ENCODE measurements at places on chromosomes 4 and X.

DNA sequence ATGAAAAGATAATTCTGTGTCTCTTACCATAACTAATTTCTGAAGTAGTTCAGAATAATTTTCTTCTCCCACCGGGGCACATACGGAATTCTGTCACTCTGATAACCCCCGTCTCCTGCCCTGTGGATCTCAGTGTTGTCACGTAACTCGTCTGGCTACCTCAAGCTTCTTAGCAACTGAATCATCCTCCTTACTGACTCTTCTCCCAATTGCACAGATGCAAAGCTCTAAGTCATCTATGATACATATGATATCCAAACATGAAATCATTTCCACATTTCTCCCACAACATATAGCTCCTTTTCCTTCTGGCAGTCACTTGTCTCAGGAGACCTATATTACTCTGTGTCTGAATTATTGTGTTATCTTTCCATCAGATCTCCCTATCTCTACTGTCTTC is 1043.1 kb upstream of the TENM3 start:
- no peak for DNase-seq
- no peaks in the 10 kb centered on the region for H3K36me3 ChIP-seq
- no peaks in the 10 kb centered on the region for H3K4me1 ChIP-seq
- H3K27me3 ChIP-seq, result no peaks in the 10 kb centered on the region

DNA sequence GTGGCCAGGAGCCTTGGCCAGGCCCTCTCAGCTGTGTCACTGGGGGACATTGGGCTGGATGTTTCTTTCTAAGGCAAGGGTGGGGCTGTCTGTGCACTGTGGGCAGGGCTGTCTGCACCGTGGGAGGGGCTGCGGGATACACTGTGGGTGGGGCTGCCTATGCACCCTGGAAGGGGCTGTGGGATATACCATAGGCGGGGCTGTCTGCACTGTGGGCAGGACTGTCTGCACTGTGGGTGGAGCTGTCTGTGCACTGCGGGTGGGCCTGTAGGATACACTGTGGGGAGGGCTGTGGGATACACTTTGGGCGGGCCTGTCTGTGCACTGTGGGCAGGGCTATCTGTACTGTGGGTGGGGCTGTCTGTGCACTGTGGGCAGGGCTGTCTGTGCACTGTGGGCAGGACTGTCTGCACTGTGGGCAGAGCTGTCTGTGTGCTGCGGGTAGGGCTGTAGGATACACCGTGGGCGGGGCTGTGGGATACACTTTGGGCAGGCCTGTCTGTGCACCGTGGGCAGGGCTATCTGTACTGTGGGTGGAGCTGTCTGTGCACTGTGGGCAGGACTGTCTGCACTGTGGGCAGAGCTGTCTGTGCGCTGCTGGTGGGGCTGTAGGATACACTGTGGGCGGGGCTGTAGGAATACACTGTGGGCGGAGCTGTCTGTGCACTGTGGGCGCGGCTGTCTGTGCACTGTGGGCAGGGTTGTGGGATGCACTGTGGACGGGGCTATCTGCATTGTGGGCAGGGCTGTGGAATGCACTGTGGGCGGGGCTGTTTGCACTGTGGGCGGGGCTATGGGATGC is 31.1 kb downstream of the ACOX3 start:
- no peak overlapping the region for H3K27ac ChIP-seq
- DNase-seq, result no peak
- no peaks in the 10 kb centered on the region for H3K27me3 ChIP-seq
- H3K4me1 ChIP-seq, result no peaks in the 10 kb centered on the region
- no peaks in the 10 kb centered on the region for H3K36me3 ChIP-seq
- H3K4me3 ChIP-seq, result no peak overlapping the region

- H3K4me3 ChIP-seq, result no peak overlapping the region
- H3K27me3 ChIP-seq, result no peaks in the 10 kb centered on the region
- no peak for DNase-seq
- H3K27ac ChIP-seq, result no peak overlapping the region
- H3K4me1 ChIP-seq, result no peaks in the 10 kb centered on the region
Observed at GRCh38 chrX:51421972-51422597, 74.3 kb downstream of the NUDT11 start.

GRCh38 chr4:88880501-88881226 is 176.3 kb downstream of the FAM13A start:
- H3K27ac ChIP-seq, result no peak overlapping the region
- DNase-seq, result no peak
- H3K4me1 ChIP-seq, result no peaks in the 10 kb centered on the region
- H3K4me3 ChIP-seq, result no peak overlapping the region
- no peaks in the 10 kb centered on the region for H3K36me3 ChIP-seq

GRCh38 chr4:26028793-26029567 is 115.0 kb downstream of the SMIM20 start:
- peak overlapping the region; percentile 22 for H3K4me3 ChIP-seq
- peaks cover 35% of the 10 kb centered on the region for H3K27me3 ChIP-seq
- DNase-seq, result peak; percentile 91
- H3K36me3 ChIP-seq, result no peaks in the 10 kb centered on the region
- peaks cover 8% of the 10 kb centered on the region for H3K4me1 ChIP-seq

DNA sequence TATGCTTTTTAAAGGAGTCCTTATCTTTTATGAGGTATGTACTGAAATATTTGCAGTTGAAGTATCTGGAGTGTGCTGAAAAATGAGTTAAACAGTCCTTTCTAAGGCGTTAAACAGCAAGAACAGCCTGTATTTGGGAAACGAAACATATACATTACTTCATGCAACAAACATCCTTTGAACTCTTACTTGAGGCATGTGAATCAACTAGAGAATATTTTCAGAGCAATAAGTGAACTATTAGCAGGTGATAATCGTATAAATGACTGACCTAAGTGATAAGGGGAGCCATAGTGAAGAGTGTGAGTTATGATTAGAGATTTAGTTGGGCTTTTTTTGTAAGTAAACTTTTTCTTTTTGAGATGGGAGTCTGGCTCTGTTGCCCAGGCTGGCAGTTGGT is 45.9 kb upstream of the RHOH start:
- DNase-seq, result no peak
- H3K4me1 ChIP-seq, result no peaks in the 10 kb centered on the region
- H3K36me3 ChIP-seq, result peaks cover 32% of the 10 kb centered on the region
- no peak overlapping the region for H3K4me3 ChIP-seq

- H3K36me3 ChIP-seq, result no peaks in the 10 kb centered on the region
- H3K27ac ChIP-seq, result no peak overlapping the region
- H3K4me3 ChIP-seq, result no peak overlapping the region
- H3K27me3 ChIP-seq, result no peaks in the 10 kb centered on the region
Observed at GRCh38 chr4:665381-665750, 8.7 kb downstream of the ATP5ME start.

GRCh38 chr4:101197350-101197749 is 150.0 kb downstream of the PPP3CA start:
- no peak for DNase-seq
- peaks cover 1% of the 10 kb centered on the region for H3K4me1 ChIP-seq
- H3K36me3 ChIP-seq, result no peaks in the 10 kb centered on the region

- no peaks in the 10 kb centered on the region for H3K36me3 ChIP-seq
- DNase-seq, result no peak
- H3K27ac ChIP-seq, result no peak overlapping the region
- H3K4me1 ChIP-seq, result no peaks in the 10 kb centered on the region
- H3K27me3 ChIP-seq, result no peaks in the 10 kb centered on the region
- H3K4me3 ChIP-seq, result no peak overlapping the region
Observed at GRCh38 chr4:142913461-142914030, 67.4 kb upstream of the INPP4B start.

DNA sequence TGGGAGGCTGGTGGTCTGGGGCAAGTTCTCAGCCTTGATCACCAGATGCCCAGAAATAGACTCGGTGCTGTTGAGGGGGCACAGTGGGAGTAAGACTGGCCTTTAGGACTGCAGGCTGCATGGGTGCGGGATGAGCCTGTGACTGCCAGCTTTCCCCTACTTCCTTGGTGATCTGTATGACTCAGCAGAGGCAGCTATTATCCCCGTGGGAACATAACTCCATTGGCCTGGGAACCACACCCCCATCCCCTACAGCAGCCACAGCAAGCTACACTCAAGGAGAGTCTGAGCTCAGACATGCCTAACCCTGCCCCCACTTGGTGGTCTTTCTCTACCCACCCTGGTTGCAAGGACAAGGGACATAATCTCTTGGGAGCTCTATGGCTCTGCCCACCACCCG is 20.6 kb downstream of the CLIC2 start:
- H3K4me1 ChIP-seq, result no peaks in the 10 kb centered on the region
- H3K27ac ChIP-seq, result no peak overlapping the region
- no peak overlapping the region for H3K4me3 ChIP-seq
- H3K36me3 ChIP-seq, result peaks cover 3% of the 10 kb centered on the region
- DNase-seq, result no peak

- H3K27me3 ChIP-seq, result no peaks in the 10 kb centered on the region
- no peak overlapping the region for H3K27ac ChIP-seq
- DNase-seq, result no peak
- H3K36me3 ChIP-seq, result no peaks in the 10 kb centered on the region
- H3K4me1 ChIP-seq, result no peaks in the 10 kb centered on the region
Observed at GRCh38 chrX:53476371-53476770, 42.2 kb upstream of the HSD17B10 start.

DNA sequence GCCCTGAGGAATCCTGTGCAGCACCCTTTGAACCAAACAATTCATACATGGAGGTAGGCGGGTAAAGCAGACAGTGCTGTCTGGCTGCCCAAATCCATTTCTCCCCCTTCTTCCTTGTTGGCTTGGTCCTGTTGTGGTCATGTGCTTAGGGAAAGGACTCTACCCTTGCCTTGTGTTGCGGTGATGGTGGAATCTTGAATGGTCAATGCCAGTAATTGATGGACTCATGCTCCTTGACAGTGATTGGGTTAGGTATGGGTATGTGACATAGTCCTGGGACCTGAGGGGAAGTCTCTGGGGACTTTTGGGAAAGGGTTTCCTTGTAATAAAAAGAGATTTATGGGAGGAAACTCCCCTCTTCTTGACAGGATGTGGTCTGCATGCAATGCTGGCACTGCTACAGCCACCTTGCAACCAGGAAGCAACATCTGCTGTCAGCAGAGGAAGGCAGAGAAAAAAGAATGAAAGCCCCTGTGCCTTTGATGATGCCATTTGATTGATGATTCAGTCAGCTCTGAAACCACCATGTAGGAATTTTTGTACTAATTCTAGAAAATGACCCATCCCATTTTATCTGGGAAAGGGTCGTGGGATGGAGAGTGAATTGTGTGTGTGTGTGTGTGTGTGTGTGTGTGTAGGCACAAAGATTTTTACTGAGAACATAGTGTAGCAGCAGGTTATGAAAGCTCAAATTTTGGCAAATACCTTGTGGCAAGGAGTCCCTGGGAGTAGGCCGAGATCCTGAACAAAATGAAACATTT is 30.0 kb upstream of the HUWE1 start:
- H3K4me3 ChIP-seq, result no peak overlapping the region
- no peaks in the 10 kb centered on the region for H3K4me1 ChIP-seq
- no peaks in the 10 kb centered on the region for H3K27me3 ChIP-seq
- no peaks in the 10 kb centered on the region for H3K36me3 ChIP-seq
- no peak for DNase-seq

DNA sequence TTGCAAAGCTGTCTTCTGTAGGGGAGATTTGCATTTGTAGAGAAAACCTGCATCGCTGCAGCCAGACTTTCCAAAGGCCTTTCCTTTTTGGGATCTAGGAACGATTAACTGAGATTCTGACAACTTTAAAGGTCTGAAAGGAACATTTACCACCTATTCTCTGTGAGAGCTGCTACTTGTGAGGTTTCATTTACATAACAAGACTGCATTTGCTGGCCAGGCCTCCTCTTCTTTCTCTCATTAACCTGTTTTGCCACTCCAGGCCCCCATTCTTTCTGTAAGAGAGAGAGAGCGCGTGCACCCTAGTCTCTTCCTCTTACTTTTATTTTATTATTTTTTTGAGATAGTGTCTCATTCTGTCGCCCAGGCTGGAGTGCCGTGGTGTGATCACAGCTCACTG is 31.6 kb downstream of the TMEM31 start:
- peak overlapping the region; percentile 89 for H3K27ac ChIP-seq
- peaks cover 48% of the 10 kb centered on the region for H3K4me1 ChIP-seq
- peak; percentile 32 for DNase-seq
- no peaks in the 10 kb centered on the region for H3K36me3 ChIP-seq
- H3K4me3 ChIP-seq, result no peak overlapping the region

DNA sequence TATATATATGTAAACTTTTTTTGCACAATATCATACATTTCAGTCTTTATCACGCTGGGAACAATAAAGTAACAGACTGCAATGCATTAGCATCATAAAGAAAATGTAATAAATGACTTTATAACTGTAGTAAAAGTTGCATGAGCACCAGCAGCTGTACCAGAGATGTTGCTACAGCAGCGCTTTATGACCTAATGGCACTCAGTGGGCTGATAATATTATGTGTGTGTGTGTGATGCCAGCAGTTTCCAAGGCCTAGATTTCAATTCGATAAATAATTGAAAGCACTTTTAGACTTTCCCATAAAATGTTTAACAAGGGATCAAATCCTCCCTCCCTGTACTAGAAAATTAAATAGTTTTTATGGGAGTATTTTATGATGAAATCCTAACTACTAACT is 367.6 kb upstream of the AGA start:
- no peaks in the 10 kb centered on the region for H3K4me1 ChIP-seq
- no peak for DNase-seq
- H3K36me3 ChIP-seq, result no peaks in the 10 kb centered on the region
- H3K27me3 ChIP-seq, result no peaks in the 10 kb centered on the region

DNA sequence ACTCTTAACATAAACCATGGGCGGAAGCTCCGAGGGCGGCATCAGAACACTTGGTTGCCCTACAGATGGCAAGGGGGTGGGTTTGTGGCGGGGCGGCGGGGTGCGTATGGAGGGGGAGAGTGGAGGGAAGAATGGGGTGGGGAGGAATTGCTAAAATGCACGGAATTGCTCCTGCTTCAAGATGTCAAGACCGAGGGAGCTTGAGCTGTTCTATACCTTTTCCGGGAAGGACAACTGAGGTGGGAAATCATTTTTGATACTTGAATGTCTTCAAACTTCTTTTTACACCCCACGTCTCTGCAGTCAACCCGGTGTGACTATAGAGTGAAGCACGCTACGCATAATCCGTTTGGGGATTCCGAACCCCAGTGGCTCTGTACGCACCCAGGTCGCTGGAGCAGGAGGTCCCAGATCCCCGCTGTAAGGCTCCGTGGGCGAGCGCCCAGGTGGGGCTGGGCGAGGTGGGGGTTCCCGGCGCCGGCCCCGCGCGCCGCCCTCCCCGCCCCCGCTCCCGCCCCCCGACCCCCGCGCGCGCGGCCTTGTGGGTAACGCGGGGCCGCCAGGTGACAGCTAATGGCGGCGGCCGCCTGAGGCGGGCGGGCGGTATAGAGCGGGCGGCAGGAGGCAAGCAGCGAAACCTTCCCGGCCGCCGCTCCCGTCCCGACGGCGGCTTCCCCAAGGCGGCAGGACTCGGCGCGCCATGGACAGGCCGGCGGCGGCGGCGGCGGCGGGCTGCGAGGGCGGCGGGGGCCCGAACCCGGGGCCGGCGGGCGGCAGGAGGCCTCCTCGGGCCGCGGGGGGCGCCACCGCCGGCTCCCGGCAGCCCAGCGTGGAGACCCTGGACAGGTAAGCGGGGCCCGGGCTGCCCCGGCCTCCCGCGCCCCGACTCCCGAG is at the start of gene MTMR1:
MTMR1 (plus strand) TSS at position 566 of the 894 bp plus-strand sequence; CDS start at position 701, 135 bp downstream.
- no peaks in the 10 kb centered on the region for H3K27me3 ChIP-seq
- peak within 1 kb of the TSS; percentile 58 for H3K4me3 ChIP-seq
- no peak within 1 kb of the TSS for H3K27ac ChIP-seq
- no peaks in the 10 kb centered on the region for H3K4me1 ChIP-seq
- peak; percentile 68 for DNase-seq

- H3K27me3 ChIP-seq, result no peaks in the 10 kb centered on the region
- no peak for DNase-seq
- no peaks in the 10 kb centered on the region for H3K36me3 ChIP-seq
Observed at GRCh38 chrX:122092978-122093377, 1045.6 kb downstream of the GLUD2 start.

- H3K27me3 ChIP-seq, result no peaks in the 10 kb centered on the region
- H3K27ac ChIP-seq, result no peak overlapping the region
- DNase-seq, result no peak
- H3K36me3 ChIP-seq, result no peaks in the 10 kb centered on the region
Observed at GRCh38 chrX:100687128-100687527, 43.1 kb downstream of the SRPX2 start.
